ENCODE measurements at places on chromosomes 7 and 10.

GRCh38 chr7:41110186-41110585 lies 592.7 kb downstream of the INHBA start:
- DNase-seq: no peak

DNA sequence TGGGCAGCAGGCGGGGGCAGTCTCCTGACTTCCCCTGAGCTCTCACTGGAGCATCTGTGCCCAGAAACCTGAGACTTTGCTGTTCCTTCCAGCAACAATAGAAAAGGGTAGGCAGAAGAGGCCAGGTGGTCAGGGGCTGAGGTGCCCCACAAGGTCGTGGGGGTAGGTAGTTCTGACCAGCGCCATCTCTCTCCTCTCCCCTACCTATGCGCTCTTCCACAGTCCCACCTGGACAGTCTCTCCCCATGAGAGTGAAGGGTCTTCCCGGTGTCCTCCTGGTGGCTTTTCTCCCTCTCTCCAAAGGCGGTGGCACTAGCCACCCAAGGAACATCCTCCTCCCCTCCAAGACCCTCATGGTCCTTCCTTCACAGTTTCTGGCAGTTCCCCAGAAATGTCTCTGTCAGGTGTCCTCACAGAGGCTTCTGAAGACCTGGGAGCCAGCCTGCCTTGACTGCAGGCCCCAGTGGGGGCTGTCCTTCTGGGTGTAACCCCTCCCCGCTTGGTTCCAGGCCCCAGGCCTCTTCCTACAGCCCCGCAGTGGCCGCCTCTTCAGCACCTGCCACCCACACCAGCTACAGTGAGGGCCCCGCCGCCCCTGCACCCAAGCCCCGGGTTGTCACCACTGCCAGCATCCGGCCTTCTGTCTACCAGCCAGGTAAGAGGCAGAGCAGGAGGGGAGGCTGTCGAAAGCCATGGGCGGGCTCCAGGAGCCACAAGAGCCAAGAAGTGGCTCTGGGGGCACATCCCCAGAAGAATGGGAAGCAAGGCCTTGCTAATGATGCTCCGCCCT lies 41.3 kb downstream of the LDB3 start:
- no peak for DNase-seq

DNA sequence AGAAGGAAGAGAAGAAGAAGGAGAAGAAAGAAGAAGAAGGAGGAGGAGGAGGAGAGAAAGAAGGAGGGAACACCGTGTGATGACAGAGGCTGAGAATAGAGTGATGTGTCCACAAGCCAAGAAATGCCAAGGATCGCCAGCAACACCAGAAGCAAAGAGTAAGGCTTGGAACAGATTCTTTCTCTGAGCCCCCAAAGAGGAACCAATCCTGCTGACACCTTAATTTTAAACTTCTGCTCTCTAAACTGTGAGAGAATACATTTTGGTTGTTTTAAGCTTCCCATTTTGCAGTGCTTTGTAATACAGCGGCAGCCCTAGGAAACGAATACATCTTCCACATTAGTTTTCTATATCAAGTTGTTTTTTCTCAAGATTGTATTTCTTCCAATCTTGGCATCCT lies 13.9 kb upstream of the WNT8B start:
- DNase-seq: no peak

DNA sequence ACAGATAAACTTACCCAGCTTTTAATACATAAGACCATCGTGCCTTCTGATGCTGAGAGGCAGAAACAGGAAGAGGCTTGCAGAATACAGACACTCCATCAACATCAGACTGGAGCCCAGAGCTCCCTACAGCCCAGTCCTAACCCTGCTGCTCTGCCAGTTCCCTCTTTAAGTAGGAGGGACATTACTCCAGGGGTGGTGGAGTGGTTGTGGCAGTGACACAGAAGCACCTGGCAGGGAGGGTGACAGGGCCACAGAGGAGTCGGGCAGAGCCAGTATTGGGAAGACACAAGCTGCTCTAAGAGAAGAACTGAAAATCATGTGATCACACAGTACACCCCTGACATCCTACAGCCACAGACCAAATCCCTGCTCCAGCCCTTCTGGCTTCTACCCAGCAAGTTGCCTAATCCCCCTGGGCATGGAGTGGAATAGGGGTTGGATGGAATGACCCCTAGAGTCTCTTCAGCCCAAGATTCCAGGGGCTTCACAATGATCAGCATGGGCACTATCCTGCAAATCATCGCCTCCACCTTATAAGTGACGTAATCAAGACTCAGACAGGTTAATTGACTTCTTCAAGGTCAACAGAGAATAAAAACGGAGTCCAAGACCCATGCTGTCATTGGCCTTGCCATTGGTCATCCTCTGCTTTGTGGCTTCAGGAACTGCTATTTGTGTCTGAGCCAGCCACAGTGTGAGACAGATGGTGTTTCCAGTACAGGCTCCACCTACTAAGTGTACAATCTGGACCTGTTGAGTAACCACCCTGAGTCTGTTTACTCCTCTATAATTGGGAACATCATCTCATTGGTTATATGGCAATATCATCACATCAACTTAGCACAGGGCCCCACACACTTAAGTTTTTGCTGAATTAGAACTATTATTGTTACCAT lies 61.1 kb upstream of the ZMIZ1 start:
- DNase-seq: no peak

- no peak for DNase-seq
Measured at GRCh38 chr7:23207884-23208283, 26.0 kb downstream of the NUP42 start.

DNA sequence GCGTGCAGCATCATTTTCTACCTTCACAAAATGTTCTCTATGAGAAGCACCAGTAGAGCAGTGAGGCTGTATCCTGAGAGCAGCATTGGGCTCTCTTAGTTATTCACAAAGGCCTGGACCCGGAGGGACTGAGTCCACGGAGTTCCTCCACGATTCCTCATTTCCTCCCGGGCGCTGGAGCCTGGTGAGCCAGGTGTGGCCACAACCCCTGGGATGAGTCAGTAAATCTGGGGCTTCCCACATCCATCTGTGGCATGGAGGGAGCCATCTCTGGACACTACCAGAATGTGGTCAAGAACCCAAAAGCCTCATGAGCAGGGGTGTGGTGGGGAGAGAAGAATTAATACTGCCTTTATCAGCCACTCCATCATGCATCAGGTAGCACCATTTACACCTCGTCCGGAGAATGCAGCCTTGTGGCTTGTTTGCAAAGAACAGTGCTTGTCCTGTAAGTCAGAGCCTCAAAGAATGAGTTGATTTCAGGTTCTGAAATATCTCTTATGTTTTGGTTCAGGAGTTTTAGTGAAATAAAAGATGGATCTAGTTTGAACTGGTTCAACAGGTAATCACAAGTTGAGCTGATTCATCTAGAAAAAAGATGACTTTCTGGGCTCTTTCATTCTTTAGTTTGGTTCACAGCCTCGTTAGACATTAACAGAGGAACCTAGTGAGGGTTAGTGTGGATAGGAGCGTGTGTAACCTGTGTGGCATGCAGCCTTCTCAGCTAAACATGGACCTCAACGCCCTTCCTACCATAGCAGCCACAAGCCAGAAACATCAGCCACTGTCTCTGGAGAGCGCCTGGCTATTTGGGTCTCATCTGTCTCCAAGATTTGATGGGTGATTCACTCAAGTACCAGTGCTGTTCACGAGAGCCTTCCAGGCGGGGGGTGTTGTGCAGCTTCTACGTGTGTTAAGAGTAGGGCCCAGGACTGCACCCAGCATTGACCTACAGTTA lies 95.2 kb downstream of the WDR37 start:
- DNase-seq: no peak
